Globus pallidus (tissue), 1 donor: ENCODE measurements at places on chromosomes 11 and 22.

DNA sequence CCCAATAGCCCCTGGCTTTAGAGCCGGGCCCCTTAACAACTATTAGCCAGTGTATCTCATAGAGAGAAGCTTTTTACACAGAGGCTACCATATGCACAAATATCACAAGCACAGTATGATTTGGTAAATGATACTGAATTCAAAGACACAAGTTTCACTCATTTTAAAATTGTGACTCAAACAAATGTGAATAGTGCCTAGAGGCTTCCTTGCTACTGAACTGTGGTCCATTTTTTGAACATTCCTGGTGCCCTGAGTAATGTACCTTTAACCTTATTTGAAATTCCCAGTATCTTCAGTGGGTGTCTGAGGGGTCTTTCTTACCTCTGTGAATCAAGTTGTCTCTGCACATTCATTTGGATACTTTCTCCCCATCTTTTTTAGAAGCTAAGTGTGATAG lies 156.2 kb downstream of the MAML2 start:
- DNase-seq: no peak

DNA sequence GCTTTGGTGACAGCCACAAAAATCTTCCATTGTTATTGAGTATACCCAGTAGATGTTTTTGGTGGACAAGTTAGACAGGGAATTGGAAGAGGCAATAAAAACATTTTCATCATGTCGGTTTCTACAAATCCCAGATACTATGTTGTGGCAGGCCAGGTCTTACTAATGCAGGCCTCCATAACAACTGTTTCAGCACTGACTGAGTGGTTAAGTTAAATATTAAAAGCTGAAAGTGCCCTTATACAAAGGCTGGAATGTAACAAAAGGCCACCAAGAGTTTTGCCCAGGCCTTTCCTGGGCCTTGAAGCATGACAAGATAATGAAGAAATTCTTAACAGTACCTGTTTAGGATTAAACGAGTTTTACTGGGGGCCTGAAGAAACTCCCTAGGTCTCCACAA lies 29.3 kb downstream of the DMC1 start:
- DNase-seq: no peak

- no peak for DNase-seq
These were observed 728 bp downstream of the DCUN1D5 start for GRCh38 chr11:103091064-103091800.

DNA sequence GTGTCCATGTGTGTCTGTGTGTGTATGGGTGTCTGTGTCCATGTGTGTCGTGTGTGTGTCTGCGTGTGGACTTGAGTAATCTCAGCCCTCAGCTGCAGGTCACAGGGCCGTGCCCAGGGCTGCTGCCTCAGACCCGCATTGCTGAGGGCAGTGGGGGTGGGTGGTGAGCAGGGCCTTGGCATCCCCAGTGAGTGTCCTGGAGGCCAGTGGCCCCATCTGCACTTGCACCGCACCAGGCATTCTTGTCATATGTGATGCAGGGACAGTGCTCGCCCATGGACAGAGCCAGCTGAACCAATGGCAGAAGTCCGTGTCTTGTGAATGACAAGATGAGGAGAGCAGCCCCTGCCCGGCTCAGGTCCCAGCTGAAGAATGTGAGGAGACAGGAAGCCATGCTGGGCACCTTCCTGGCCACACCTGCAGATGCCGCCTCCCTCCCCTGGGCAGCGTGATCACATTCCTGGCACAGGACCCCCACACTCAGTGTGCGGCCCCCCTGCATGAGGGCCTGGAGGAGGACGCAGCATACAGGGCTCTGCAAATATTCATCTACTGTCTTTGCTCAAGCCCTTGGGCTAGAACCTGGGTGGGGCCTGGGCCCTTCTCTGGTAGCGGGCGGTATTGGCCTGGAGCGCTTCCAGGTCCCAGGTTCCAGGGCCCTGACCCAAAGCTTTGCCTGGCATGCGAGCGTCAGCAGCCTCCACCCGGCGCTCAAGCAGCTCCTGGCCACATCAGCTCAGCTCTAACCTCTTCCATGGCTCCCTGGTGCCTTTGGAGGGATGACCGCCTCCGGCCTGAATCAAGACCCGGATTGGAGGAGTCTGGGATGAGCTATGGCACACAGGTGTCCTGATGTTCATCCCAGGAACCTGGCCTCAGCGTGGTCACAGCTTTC lies 3.9 kb downstream of the ALDH3B2 start:
- DNase-seq: no peak

DNA sequence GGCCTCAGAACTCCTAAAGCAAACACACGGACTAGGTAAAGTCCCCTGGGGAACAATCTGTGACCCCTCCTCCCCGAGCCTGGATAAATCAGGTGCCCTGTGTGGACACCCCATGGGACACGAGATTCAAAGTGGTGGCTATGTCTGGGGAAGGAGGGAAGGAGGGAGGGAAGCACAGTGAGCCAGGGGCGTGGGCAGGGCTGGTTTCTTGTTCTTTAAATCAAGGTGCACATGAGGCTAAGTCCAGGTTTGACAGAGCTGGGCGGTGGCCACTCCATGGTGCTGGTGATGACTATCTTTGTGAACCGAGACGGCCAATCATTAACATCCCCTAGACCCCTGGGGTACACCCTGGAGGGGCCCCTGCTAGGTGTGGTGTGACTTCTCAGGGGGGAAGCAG lies 20.3 kb upstream of the TH start:
- no peak for DNase-seq
